ENCODE measurements at places on chromosomes 16 and 17. TPM values are rescaled to one million over a fixed set of nuclear protein-coding genes. Genes with fewer than 3 reads are reported as not detected.

SSTR5 gene
- 0.24 TPM for total RNA-seq

KRT12 gene
- not detected for total RNA-seq

GAST gene
- not detected for total RNA-seq

DHODH gene
- 9.7 TPM for total RNA-seq

PPP1R1B gene
- total RNA-seq = not detected

ASB16 gene
- total RNA-seq = not detected

CDRT15 gene
- not detected for total RNA-seq

HBM gene
- total RNA-seq = not detected

CES5A gene
- total RNA-seq = not detected

Data from endothelial cell of umbilical vein (primary cell).